Myocyte (in vitro differentiated cells): ENCODE measurements at places on chromosomes 3 and 15. TPM values are rescaled to one million over a fixed set of nuclear protein-coding genes. Genes with fewer than 3 reads are reported as not detected.

- no peak for DNase-seq
Observed at GRCh38 chr3:124882816-124883747, 4.1 kb downstream of the ITGB5 start.

- no peak for DNase-seq
Observed at GRCh38 chr3:193710286-193711165, 117.5 kb downstream of the OPA1 start.

DNA sequence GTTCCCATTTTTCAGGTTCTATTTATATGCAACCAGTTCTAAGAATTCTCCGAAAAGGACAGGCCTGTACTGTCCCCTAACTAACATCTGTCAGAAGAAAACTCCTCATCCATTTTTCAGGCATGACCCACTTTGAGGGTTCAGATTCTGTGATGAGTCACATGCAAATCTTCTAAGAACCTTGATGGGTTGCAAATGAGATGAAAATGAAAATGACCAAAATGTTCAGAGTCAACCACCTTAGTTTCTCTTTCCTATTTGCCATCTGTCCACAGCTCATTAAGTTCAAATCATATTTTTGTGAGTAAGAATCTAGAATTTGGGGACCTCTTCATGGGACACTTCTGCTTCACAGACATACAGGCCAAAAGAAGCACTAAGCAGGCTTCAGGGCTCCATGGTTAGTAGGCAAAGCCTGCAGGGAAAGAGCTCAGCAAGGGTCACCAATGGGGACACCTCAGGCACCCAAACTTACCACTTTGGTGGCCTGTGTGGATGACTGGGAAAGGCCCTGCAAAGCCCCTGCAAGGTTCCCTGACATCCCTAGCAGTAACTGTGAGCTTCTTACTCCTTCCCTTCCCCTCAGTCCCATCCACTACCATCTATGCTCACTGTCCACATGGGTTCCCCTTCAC lies 122.0 kb downstream of the WDR76 start:
- DNase-seq = no peak

RPL39L gene
- 2.8 and 4.1 TPM in 2 replicates for total RNA-seq

DNA sequence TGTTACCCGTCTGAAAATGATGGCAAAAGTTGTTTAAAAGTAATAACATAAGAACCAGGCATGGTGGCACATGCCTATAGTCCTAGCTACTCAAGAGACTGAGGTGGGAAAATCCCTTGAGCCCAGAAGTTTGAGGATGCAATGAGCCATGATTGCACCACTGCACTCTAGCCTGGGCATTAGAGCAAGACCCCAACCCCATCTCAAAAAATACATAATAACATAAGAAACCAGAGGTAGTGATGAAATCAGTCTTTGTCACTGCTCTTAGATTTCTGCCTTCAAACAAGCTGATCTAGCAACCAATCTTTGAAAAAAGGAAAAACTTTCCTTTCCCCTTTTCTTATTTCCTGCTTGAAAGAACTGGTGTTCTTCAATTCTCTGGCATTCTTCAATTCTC lies 71.3 kb downstream of the TMCC1 start:
- no peak for DNase-seq

GRCh38 chr3:111810909-111811308 lies 48.2 kb upstream of the PHLDB2 start:
- peak; percentile 47 for DNase-seq
